ENCODE measurements at places on chromosomes 1 and 21.
A peak's percentile ranks its signal among the peaks of the same experiment; 100 is the strongest.

GRCh38 chr1:111406321-111406768 is 21.2 kb downstream of the OVGP1 start:
- no peak for DNase-seq

DNA sequence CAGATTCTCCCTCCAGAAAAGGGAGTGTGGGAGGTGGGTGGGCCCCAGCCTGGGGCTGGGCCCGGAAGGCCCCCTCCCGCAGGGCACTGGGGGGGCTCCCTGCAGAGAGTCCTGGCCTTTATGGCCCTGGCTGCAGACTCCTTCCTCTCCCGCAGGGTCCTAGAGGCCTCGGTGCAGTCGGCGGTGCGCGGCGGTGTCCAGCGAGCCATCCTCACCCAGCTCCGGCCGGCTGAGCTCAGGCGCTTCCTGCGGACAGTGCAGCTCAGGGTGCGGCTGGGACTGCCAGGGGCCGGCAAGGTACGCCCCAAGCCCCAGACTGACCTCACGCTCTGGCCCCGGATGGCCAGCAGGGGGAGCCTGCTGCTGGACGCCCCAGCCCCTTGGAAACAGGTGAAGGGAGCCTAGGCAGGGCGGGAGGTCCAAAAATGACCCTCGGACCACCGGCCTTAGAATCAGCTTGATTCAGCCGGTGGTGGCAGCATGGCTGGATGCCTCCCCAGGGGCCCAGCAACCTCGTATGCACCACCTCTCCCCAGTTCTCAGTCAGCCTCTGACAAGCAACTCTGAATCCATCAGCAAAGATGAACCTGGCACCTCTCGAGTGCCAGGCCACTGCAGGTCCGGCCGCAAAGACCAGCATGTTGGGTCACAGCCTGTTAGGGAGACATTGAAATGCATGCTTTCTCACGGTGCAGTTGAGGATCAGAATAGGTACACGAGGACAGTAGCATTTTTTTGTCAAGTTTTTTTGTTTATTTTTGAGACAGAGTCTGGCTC is 20.6 kb downstream of the MTHFR start:
- DNase-seq, result no peak

GRCh38 chr1:160261556-160261892 is 825 bp downstream of the DCAF8 start:
- peak; percentile 68 for DNase-seq

GRCh38 chr1:152486400-152487006 is 24.1 kb upstream of the LCE5A start:
- DNase-seq, result no peak

DNA sequence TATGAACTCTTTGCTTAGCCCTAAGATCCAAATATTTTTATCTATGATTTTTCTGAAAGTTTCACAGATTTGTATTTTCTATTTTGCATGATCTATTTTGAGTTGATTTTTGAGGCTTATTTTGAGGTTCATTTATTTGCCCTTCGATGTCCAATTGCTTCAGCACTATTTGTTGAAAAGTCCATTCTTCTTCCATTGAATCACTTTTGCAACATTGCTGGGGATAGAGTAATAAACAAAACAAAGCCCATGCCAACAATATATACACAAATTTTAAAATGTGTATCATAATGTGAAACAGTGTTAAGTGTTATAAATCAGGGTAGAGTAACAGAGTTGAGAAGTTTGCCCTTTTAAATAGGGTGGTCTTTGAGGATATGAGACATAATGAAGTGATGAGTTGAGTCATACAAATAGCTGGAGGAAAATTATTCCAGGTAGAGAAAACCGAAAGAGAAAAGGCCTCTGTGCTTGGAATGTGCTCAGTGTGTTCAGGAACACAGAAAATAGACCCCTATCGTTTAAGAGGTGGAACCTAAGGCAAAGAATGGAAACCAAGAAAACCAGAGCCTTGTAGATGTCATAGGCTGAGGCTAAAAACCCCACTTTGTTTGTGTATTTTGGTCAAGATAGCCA is 172.7 kb upstream of the NR5A2 start:
- no peak for DNase-seq

DNA sequence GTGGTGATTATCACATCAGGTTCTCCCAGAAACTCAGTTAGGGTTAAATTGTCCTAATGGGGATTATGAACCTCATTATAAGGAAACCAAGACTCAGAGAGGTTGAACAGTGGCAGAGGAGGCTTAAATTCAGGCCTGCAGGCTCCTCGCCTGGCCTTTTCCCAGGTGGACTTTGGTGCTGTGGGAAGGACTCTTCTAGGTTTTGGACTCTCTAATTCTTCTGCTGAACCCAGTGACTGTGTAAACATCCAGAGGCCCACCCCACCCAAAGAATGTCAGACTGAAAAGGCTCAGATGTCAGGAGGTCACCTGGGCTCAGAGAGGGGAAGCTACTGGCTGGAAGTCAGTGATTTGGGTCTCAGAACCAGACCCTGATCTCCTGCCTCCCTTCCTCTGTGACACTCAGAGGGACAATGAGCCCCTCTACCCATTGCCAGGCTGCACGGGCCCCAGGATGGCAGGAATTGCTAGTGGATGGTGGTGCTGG is 2.5 kb downstream of the ZNF362 start:
- no peak for DNase-seq

- no peak for DNase-seq
These were observed 928 bp downstream of the SLC6A17 start for GRCh38 chr1:110151175-110151669.

- DNase-seq, result no peak
These were observed 2.1 kb upstream of the PRRX1 start for GRCh38 chr1:170661646-170662411.

- peak; percentile 45 for DNase-seq
These were observed 6.9 kb downstream of the ACKR1 start for GRCh38 chr1:159211331-159212136.

GRCh38 chr1:228346731-228347130 is 59.9 kb downstream of the TRIM11 start:
- DNase-seq, result no peak

DNA sequence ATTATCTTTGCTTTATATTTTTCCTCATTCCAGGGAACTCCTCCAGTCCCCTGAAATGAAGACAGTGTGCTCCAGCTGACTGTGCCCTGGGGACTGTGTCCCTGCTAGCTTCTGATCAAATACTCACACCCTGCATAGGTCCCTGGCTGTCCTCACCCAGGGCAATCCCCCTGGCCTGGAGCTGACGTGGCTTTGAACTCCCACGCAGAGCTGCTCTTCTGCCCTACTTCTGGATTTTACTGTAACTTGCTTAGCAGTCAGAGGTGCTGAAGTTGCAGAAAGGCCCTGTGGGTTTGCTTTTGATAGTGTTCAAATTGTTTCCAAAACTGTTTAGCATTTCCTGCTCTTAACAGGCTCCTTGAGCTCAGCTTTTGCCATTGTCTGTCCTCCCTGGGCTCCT is 186.5 kb downstream of the FASLG start:
- DNase-seq, result no peak

GRCh38 chr1:185775501-185775900 is 41.3 kb downstream of the HMCN1 start:
- DNase-seq, result peak; percentile 83

- no peak for DNase-seq
These were observed 46.3 kb downstream of the POFUT2 start for GRCh38 chr21:45241357-45241756.

- no peak for DNase-seq
These were observed 36.3 kb downstream of the FAAP20 start for GRCh38 chr1:2158272-2158671.

- no peak for DNase-seq
These were observed 11.7 kb upstream of the FUCA1 start for GRCh38 chr1:23879809-23880208.

GRCh38 chr1:177748080-177748801 is 221.6 kb downstream of the SEC16B start:
- no peak for DNase-seq

- DNase-seq, result peak; percentile 69
These were observed 50.9 kb upstream of the TRABD2B start for GRCh38 chr1:48048064-48048463.

GRCh38 chr1:96087719-96088118 is 633.9 kb upstream of the PTBP2 start:
- DNase-seq, result no peak

GRCh38 chr1:45442272-45442671 is 48.7 kb downstream of the TESK2 start:
- DNase-seq, result peak; percentile 59

DNA sequence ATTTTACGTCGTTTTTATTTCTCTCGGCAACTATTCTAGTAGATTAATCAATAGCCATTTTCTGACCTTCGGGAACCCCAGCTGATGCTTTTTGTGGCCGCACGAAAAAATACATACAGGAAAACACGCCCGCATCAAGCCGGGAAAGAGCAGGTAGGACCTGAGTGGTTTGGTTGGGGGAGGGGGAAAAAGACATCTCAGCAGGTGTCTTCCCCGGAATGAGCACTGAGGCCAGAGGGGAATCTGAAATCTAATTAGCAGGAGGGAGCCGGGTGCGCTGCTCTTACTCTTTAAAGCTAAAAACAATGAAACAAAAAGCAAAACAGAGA is 618 bp upstream of the FOXD3 start:
- DNase-seq, result no peak

DNA sequence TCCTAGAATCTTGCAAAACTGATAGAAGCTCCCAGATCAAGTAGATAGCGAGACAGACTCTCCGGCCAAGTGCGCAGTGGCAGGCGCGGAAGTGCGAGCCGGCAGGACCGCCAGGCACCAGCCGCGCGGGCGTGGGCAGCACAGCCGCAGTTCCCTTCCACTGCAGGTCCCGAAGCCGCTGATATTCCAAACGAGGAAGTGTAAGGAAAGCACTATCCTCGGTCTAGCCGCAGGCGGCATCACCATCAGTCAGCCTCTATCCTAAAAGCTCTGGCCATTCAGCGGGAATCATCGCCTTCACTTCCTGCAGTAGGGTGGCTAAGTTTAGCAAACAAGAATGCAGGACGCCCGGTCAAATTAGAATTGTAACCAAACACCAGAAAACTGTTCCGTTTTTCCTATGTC is 710 bp downstream of the GLRX2 start:
- peak; percentile 70 for DNase-seq

Data from COLO829 (cell line).